ENCODE measurements at places on chromosomes 1 and 21.

GRCh38 chr1:220426989-220427388, 100.9 kb upstream of the MARK1 start:
- no peak for DNase-seq

DNA sequence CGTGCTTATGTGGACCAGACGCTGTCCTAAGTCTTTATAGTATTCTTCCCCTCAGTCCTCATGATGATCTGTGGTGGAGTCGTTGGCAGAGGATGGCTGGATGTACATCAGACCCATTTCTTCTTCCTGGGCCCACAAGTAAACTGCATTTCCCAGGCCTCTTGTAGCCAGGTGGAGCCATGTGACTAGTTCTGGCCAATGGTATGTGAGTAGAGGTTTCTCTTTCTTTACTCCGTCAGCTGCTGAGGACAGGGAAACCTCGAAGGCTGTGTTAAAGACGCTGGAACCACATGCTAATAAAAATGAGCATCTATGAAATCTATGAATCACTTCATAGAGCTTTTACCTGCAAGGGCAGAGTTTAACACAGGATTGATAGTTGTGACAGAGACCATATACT, 18.7 kb upstream of the ZNF362 start:
- no peak for DNase-seq

- DNase-seq, result no peak
These were observed 150.3 kb upstream of the SGIP1 start for GRCh38 chr1:66383611-66384010.

GRCh38 chr1:204915861-204916495, 45.3 kb downstream of the NFASC start:
- DNase-seq, result no peak

DNA sequence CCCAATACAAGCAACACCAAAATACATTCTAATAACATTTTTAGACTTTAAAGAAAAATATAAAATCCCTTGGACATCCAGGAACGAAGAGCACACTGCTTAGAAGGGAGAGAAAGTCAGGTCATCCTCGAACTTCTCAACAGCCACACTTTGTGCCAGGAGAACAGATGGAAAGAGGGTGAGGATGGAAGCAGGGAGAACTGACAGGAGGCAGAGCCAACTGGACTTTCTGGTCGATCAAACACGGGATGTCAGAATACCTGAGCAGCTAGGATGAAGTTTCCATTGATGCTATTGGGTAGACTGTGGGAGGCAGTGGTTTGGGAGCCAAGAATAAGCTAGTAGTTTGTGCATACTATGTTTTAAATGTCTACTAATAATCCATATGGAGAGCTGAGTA, 111.4 kb downstream of the TOMM20 start:
- no peak for DNase-seq
